ENCODE measurements at places on chromosomes 13 and 19.

GRCh38 chr19:504616-505015, 2.7 kb upstream of the TPGS1 start:
- no peak for DNase-seq

GRCh38 chr19:11405846-11406643, 13.1 kb downstream of the RGL3 start:
- DNase-seq = no peak

GRCh38 chr13:40966298-40966697, 52.8 kb downstream of the ELF1 start:
- no peak for DNase-seq

GRCh38 chr19:17873786-17874757, 2.3 kb downstream of the SLC5A5 start:
- no peak for DNase-seq

DNA sequence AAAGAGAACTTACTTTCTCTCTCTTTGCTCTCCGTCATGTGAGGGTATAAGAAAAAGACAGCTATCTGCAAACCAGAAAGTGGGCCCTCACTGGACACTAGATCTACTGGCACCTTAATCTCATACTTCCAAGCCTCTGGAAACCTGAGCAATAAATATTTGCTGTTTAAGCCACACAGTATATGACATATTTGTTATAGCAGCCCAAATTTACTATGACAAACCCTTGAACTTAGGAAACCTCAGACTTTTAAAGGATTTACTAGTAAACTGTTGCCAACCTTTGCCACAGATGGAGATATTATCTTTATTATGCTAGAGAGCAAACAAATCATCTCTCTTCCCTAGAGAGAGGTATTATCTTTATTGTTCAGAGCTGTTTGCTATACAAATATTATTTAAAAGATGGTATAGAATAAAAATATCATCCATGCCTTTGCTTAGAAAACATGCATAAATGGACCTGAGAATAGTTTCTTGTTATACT, 1446.1 kb downstream of the SLITRK1 start:
- DNase-seq = no peak
